ENCODE measurements at places on chromosomes 16 and 17. TPM values are rescaled to one million over a fixed set of nuclear protein-coding genes. Genes with fewer than 3 reads are reported as not detected.

MYCBPAP gene
- total RNA-seq = 0.62 TPM

RIPOR1 gene
- 19.3 TPM for total RNA-seq

SLC25A19 gene
- total RNA-seq = 4.0 TPM

ACSM2A gene
- not detected for total RNA-seq

HBA2 gene
- 45.6 TPM for total RNA-seq

RARA gene
- 38.0 TPM for total RNA-seq

HS3ST2 gene
- 0.23 TPM for total RNA-seq

EFCAB13 gene
- total RNA-seq = 4.5 TPM

CBFA2T3 gene
- 3.7 TPM for total RNA-seq

CD300E gene
- total RNA-seq = 0.37 TPM

PLA2G10 gene
- total RNA-seq = not detected

C16orf92 gene
- not detected for total RNA-seq

CNGB1 gene
- not detected for total RNA-seq

ODAD4 gene
- 0.20 TPM for total RNA-seq

KRTAP4-1 gene
- total RNA-seq = not detected

INCA1 gene
- 2.6 TPM for total RNA-seq

CCL8 gene
- not detected for total RNA-seq

KRT20 gene
- total RNA-seq = not detected

FOXL1 gene
- total RNA-seq = 0.23 TPM

COIL gene
- total RNA-seq = 17.3 TPM

RCVRN gene
- 0.27 TPM for total RNA-seq

ADAD2 gene
- total RNA-seq = not detected

KRT36 gene
- not detected for total RNA-seq

WIPF2 gene
- total RNA-seq = 24.3 TPM

AXIN2 gene
- 16.7 TPM for total RNA-seq

HSDL1 gene
- total RNA-seq = 8.0 TPM

NGFR gene
- 3.0 TPM for total RNA-seq

NAGLU gene
- 32.9 TPM for total RNA-seq

AATK gene
- 3.5 TPM for total RNA-seq

KRT32 gene
- not detected for total RNA-seq

B9D1 gene
- total RNA-seq = 24.5 TPM

KCNH6 gene
- 0.08 TPM for total RNA-seq

FNDC8 gene
- total RNA-seq = not detected

OR2C1 gene
- 0.88 TPM for total RNA-seq

MPO gene
- total RNA-seq = not detected

ANKRD40CL gene
- total RNA-seq = not detected

CD300LG gene
- total RNA-seq = 8.8 TPM

GPS1 gene
- total RNA-seq = 80.4 TPM

TNRC6C gene
- 5.9 TPM for total RNA-seq

KRT28 gene
- total RNA-seq = 6.0 TPM

KRTAP1-5 gene
- 168 TPM for total RNA-seq

PYDC1 gene
- total RNA-seq = 17.5 TPM

MEIOB gene
- total RNA-seq = not detected

FOXF1 gene
- total RNA-seq = 0.45 TPM

HSPB9 gene
- not detected for total RNA-seq

CLDN9 gene
- not detected for total RNA-seq

EFNB3 gene
- total RNA-seq = 5.4 TPM

SRL gene
- 0.84 TPM for total RNA-seq

SOX9 gene
- total RNA-seq = 56.2 TPM

All from lower leg skin (tissue), 4 donors.